ENCODE measurements at places on chromosomes 2 and 18.
A peak's percentile ranks its signal among the peaks of the same experiment; 100 is the strongest.

- no peak for DNase-seq
Measured at GRCh38 chr2:216601632-216602409, 31.4 kb upstream of the IGFBP2 start.

- DNase-seq: no peak
Measured at GRCh38 chr2:47079515-47080412, 75.3 kb downstream of the STPG4 start.

- no peak for DNase-seq
Measured at GRCh38 chr2:161209902-161210301, 49.7 kb downstream of the TANK start.

GRCh38 chr2:60677356-60677755 is 78.7 kb upstream of the PAPOLG start:
- no peak for DNase-seq

GRCh38 chr2:50951437-50951836 is 80.5 kb downstream of the NRXN1 start:
- DNase-seq: peak; percentile 34

DNA sequence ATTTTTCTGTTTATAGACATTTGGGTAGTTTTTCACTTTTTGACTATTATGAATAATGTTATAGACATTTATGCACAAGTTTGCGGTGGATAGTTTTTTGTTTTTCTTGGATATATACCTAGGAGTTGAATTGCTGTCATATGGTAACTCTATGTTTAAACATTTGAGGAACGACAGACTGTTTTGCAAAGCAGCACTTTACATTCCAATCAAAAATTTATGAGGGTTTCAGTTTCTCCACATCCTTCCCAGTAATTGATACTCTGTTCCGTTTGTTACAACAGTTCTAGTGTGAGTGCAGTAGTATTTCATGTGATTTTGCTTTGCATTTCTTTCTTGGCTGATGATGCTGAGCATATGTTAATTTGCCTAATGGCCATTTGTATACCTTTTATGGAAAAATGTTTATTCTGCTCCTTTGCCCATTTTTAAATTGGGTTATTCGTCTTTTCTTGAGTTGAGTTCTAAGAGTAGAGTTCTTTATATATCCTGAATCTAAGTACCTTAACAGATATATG is 617.3 kb upstream of the LRATD1 start:
- no peak for DNase-seq

DNA sequence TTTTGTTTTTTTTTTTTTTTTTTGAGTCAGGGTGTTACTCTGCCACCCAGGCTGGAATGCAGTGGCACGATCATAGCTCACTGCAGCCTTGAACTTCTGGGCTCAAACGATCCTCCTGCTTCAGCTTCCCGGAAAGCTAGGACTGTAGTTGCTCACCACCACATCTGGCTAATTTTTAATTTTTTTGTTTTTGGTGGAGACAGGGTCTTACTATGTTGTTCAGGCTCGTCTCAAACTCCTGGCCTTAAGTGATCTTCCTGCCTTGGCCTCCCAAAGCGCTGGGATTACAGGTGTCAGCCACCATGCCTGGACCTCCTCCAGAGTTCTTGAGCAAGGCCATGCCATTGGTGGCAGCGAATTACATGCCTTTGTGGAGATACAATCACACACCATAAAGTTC is 35.2 kb downstream of the ASB1 start:
- no peak for DNase-seq

GRCh38 chr2:184006998-184007397 is 591.3 kb upstream of the ZNF804A start:
- no peak for DNase-seq

- DNase-seq: peak; percentile 82
Measured at GRCh38 chr2:86704459-86704971, 15.6 kb upstream of the RMND5A start.

DNA sequence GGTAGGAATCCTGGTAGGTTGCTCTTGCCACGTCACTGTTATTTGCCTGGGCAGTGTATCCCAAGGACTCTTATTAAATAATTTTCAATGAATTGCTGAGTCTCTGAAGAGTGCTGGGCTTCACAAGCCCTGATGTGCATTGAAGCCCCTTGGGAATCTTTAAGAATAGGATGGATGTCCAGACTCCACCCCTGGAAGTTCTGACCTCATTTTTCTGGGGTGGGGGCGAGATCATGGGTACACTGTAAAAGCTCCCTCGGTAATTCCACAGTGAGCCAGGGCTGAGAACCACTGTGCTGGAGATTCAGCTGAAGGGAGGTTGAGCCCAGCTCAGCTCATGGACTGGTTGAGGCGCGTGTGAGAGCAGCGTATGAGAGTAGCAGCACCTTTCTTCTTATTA is 140.2 kb downstream of the PIEZO2 start:
- no peak for DNase-seq

GRCh38 chr2:239137165-239137897 is 263.5 kb downstream of the HDAC4 start:
- DNase-seq: no peak

- no peak for DNase-seq
Measured at GRCh38 chr2:197799068-197799467, 5.3 kb upstream of the PLCL1 start.

GRCh38 chr2:22946553-22946952 is 438.4 kb upstream of the KLHL29 start:
- DNase-seq: no peak

- no peak for DNase-seq
Measured at GRCh38 chr2:191187105-191187829, 36.5 kb upstream of the STAT4 start.

DNA sequence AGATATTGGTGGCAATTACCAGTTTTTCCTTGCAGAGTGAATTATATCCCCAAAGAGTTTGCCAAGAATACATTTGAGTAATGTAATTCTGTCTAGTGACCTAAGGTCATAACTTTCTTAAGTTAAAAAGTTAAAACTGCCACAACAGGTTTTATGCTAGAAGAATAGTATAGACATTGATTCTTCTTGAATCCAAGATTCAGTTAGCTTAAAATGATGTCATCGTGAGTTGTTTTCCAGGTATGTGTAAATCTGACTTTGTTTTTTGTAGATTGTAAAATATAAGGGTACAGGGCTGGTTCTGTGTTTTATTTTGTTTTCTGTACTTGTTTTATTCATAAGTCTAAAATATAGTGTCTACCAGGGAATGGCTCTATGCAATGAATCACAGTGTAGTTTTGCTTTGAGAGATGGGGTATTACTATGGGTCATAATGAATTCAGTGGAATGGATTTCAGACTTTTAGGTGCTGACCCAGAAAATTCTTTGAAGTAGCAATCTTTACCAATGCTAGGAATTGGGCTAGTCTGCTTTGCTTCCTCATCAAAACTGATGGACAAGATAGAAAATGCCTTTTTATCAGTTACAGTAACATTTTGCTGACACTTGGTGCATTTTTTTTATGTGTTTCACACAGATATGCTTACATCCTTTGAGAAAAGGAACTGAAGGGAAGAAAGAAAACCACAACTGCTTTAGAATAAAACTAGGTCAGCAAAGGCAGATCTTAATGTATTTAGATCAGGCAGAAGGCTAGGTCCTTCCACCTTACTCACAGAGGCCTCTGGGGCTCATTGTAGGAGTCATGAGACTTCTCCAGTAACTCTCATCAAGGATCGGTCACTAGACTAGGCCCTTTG is 20.8 kb upstream of the MGAT5 start:
- peak; percentile 25 for DNase-seq

- DNase-seq: no peak
Measured at GRCh38 chr2:76639171-76639680, 883.0 kb downstream of the LRRTM4 start.

DNA sequence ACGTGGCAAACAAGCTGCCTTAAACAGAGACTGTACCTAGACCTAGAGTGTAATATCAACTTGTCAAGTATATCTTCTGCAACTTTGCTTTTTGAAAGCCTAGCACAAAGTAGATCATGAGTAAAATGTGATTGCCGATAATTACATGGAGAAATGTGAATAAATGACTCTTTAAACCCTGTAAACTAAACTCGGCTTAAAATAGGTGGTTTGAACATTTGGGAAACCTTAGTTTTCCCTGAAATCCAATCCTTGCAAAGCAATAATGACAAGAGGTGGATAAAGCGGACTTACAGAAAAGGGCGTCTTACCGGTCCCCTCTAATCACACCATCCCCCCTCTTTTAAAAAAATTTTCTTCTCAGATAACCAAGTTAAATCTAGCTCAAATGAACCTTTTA is 549 bp upstream of the PSMD14 start:
- peak; percentile 9 for DNase-seq

GRCh38 chr18:44133483-44133882 is 547.2 kb upstream of the SETBP1 start:
- DNase-seq: peak; percentile 33

DNA sequence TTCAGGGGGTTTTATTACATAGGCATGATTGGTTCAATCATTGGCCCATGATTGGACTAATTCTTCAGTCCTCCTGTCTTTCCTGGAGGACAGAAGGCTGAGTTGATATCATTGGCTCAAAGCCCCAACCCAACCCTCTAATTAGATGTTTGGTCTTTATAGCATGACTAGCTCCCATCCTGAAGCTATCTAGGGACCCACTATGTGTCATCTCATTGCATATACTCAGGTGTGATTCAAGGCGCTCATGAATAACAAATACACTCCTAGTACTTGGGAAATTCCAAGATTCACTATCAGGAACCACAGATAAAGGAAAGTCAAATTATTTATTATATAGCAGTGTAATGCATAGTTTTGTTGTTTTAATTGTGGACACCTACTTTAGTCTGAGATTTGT is 24.9 kb upstream of the NBEAL1 start:
- no peak for DNase-seq

DNA sequence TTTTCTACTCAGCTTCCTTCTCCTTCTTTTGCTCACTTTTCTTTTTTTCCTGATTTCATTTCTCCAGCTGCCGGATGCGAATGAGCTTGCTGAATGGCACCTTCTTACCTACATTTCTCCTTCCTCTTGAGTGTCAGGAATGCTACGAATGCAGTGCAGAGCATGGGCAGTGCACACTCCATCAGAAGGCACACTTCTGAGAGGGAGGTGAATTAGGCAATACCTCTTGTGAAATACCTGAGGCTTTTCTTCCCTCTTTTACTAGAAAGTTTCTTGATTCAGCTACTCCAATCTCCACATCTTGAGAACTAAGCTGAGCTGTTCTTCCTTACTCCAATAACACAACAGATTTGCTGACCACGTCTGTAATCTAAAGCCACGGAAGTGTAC is 51.1 kb downstream of the PLEKHM3 start:
- DNase-seq: no peak

- DNase-seq: no peak
Measured at GRCh38 chr18:2994603-2995432, 18.1 kb downstream of the LPIN2 start.

DNA sequence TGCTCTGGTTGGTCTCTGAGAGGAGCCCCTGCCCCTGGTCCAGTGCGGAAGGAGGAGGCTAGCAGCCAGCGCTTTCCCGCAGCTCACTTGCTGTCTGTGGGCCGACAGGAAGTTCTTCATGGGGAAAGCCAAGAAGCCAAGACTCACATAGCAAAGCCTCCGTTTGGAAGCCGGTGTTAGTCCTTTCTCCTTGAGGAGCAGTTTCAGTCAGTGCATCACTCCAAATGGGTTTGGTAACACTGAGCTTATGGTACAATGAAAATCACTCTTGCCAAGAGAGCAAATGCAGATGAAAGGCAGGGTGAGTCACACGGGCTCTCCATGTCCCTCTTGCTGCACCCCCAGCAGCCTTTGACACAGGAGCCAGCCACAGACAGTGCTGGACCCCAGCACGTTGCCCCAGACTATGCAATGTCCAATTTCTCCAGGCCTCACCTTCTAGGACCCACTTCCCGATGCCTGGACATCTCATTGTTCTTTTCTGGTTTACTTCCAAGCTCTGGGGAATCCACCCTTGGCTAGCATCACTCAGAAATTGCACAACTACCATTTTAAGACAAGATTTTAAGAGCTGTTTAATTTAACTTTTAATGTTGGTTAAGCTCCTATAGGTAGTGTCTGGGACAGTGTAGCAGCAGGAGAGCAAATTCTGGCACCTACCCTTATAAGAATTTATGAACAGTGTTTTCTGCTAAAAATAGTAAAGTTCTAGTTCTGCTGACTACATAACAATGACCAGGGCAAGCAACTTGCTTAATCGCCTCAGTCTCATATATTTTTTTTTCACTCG is 174.9 kb downstream of the ASB1 start:
- peak; percentile 75 for DNase-seq

DNA sequence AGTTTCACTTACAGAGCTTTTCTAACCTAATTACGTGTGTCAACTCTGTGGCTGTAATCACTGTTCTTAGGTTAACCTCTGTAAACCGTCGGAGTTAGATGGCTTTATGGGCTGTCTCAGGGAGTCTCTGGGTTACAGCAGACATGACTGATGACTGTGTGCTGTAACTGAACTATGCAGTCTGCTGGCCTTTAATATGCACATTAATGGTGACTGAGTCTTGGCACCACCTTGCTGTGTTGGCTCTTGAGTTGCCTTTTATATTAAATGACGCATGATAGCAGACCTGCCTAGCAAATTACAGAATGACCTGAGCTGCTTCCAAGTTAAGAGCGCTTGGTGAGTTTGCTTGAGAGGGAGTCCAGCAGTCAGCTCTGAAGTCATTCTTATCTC is 90.1 kb downstream of the ACKR3 start:
- no peak for DNase-seq

DNA sequence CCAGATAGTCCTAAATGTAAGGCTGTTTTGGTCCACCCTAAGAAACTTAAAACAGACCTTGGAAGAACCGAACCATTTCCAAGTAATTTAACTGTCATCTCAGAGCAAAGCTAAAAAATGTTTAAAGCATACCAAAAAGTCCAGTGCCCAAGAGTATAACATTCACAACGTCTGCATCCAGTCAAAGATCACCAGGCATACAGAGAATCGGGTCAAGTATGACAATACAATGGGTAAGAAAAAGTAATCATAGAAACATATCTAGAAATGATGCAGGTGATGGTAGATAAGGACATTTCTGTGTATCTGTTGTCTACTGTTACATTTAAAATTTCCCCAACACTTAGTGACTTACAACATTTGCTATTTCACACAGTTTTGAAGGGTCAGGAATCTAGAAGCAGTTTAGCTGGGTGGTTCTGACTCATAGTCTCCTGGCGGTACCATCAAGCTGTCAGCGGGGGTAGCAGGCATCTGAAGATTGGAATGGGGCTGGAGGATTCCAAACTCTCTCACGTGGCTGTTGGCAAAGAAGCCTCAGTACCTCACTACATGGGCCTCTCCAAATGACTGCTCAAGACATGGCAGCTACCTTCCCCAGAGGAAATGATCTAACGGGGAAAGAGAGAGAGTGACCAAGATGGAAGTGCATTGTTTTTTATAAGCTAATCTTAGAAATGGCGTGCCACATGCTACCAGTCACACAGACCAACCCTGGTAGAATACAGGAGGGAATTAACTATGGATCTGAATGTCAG is 36.6 kb upstream of the DYNC2LI1 start:
- DNase-seq: peak; percentile 65

GRCh38 chr2:181779288-181780021 is 99.1 kb upstream of the NEUROD1 start:
- DNase-seq: no peak

Measured in adipocyte (in vitro differentiated cells).